Stimulated activated CD4-positive, alpha-beta T cell treated with anti-CD3 and anti-CD28 coated beads, Interleukin-1b, Interleukin-23, amount 100 ng/mL, for 48 hours (primary cell): ENCODE measurements at places on chromosomes 3 and 15.
A peak's percentile ranks its signal among the peaks of the same experiment; 100 is the strongest.

DNA sequence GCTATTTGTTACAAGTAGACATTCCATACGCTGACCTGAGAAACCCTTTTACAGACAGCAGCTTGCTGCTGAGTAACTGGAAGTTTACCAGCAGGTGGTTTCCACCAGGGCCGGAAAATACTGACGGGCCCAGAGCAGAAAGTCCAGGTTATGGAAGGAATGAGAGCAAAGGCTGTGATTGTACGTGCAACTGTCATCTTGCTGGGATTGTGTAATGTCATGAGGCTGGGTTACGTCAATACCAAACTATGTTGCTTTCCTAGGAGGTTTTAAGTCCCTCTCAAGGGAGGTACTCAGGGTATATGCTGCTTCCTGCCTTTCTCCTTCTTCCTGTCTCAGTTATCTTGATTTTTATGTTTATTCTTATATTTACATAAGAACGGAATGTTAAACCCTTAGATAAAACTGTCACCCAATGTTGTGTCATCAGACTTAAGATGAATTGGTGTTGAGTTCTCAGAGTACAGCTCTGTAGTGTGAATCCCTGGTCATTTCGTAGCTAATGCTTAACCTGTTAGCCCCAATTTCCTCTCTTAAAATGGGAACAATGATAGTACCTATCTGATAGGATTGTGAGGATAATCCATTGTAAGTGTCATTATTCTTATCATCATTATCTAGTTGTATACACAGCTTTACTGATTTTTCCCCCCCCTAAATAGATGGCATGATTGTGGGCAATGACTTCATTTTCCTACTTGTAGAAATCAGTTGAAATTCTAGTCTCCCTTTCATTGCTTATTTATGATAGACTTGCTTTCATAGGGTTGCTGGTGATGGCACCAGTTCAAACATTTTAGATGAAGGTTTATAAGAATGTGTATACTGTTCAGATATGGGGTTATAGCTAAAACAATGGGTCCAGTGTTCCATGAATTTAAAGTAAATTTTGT, 101.4 kb downstream of the FNDC3B start:
- peak; percentile 16 for DNase-seq

- DNase-seq, result no peak
Measured at GRCh38 chr3:41175365-41175764, 23.9 kb upstream of the CTNNB1 start.

- no peak for DNase-seq
Measured at GRCh38 chr3:128489927-128490649, 2.9 kb downstream of the GATA2 start.

GRCh38 chr3:119194237-119195150, 21.1 kb downstream of the UPK1B start:
- DNase-seq, result no peak

GRCh38 chr3:38368238-38368637, 21.7 kb downstream of the XYLB start:
- DNase-seq, result no peak

GRCh38 chr15:99508852-99509251, 56.9 kb upstream of the MEF2A start:
- DNase-seq, result no peak

DNA sequence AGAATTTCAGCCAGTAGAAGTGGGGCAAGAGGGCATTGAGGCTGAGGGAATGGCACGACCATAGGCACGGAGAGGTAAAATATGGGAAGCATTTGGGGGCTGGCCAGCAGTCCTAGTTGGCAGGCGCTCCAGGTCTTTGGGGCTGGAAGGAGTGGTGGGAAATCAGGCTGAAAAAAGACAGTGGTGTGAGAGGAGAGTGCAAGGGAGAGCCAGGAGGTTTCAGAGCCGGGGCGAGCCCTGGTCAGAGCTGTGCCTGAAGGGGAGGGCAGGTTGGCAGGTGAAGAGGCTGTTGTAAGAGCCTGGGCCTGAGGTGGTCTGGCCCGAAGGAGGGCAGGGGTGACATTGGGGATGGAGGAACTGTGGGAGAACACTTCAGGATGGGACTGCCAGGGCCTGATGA, 1.6 kb upstream of the IDH3A start:
- DNase-seq, result no peak

DNA sequence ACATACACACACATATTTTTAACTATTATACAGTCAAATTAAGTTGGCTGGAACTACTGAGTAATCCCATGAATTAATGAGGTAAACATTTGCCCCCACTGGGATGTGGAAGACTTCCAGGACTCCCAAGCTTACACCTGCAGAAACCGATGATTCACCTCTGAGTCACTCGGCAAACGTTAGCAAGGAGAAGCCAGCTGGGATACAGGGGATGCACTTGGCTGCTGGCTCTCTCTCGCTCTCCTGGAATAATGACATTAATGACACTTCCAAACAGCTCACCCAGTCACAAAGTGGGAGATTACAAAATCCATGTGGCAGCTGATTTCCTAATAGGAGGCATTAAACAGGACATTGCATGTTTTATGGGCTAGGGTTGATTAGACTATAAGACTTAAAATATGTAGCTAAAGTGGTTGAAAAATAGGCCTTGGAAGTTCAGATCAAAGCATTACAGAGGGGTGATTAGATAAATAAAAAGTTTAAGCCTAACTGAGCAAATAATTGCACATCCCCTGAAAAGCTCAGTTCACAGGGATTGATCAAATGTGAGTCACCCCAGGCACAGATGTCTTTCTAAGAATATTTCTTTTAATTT, 500.9 kb downstream of the SOX2 start:
- DNase-seq, result no peak

- no peak for DNase-seq
Measured at GRCh38 chr3:126446791-126447190, 28.9 kb downstream of the ZXDC start.

GRCh38 chr3:98531622-98532274, at the start of gene GPR15:
TSS of gene GPR15 (plus strand) at chr3:98531978. CDS start at chr3:98532034, 56 bp downstream.
- DNase-seq, result no peak

GRCh38 chr15:51668446-51668845, 12.9 kb upstream of the SCG3 start:
- DNase-seq, result no peak

DNA sequence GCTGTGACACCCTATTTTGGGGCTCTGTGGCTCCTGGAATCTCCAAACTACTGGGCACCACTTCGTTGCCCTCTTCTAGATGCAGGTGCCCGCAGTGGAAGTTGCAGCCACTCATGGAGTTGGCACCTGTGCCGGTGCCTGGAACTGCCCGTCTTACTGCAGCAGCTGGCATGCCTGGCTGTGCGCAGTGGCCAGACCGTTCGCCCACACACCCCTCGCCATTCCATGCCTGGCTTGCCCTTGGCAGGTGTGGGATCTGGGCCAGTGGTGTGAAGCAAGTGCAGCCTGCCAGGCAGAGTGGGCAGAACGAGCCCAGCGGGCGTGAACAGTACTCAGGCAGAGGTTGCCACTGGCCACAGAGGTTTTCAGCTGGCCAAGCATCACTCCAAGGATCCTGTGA, 1286.7 kb downstream of the ROBO1 start:
- no peak for DNase-seq

GRCh38 chr15:87761736-87762509, 494.6 kb downstream of the NTRK3 start:
- no peak for DNase-seq

DNA sequence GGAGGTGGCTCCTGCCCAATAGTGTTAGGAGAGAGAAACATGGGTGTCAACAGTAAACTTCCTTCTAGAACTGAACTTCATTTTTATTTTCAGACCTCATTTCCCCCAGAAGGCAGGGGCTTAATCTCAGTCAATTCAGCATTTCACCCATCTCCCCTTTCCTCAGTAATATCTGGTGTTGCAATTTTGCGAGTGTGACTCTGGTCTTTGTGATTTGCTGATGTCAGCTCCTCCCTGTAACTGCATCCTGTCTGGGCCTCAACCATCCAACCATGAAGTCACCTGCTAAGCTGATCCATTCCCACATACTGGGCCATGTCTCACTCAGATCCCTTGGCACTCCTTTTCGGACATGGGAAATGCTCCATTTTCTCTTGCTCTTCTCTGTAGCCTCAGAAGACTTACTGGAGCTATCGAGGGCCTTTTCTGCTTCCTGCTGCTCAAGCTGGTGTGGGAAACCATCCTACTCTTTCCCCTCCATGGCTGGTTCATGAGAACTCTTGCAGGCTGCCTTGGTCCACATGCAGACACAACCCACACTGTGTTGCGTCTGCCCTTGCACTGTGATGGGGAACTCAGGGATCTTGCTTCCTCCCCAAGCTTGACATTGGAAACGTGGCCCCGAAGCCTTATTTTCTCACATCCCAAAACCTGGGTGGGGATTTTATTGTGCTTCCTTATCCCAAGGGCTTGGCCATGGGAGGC, 24.6 kb downstream of the CCR4 start:
- DNase-seq, result no peak

GRCh38 chr15:94674296-94674695, 442.9 kb downstream of the MCTP2 start:
- no peak for DNase-seq

- DNase-seq, result no peak
Measured at GRCh38 chr3:128984596-128984995, 9.3 kb downstream of the CFAP92 start.

DNA sequence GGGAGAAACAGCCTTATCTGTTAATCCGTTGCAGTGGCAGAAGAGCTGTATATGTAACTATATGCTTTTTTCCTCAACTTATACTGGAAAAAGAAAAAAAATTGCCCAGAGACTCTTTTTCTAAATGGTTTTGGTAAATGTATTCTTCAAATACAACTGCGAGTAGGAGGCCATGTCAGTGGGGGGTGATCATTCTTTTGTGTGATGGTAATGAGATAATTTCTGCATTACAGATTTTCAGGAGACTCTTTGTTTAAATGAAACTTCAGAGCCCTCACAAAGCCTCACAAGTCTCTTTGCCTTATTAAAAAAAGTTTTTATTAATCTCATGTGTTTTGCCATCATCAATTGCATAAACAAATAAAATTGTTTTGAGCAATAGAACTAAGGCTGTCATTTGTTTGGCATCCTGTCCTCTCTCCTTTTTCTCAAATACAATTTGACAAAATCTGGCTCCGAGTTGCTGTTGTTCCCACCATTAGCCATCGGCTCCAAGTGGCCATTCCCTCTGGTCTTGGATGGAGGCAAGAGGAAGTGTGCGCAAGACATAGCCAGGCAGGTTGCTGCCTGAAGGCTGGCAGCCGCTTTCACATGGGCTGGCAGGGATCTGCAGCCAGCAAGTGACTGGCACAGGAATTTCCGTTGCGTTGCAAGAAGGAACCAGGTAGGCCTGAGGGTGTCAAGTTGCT, 116.7 kb downstream of the FNDC3B start:
- no peak for DNase-seq

DNA sequence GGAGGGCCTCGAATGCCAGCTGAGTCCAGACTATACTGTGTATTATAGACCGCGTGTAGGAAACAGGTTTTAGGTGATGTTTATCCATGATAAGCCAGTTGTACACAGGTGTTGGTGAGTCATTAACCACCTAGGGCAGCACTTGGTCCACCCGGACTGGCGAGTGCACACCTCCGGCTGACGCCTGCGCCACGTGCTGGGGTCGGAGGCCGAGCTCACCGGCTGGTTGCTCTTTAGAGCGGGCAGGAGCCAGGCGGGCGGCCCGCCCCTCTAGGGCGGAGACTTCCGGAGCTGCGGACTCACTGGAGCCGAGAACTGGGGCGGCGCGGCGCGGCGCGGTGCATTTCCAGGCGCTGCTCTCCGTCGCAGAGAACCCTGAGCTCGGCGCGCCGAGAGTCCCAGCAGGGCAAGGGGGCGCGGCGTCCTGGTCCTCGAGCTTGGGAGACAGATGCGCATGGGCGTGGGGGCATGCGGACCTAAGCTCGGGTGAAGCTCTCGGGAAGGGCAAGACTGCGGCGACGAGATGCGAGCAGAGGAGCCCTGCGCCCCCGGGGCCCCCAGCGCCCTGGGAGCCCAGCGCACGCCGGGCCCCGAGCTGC, at the start of gene ESYT3:
Gene ESYT3 (plus strand): TSS at position 341 of the 599 bp plus-strand sequence. CDS start 183 bp downstream, at position 524.
- DNase-seq, result peak; percentile 66

DNA sequence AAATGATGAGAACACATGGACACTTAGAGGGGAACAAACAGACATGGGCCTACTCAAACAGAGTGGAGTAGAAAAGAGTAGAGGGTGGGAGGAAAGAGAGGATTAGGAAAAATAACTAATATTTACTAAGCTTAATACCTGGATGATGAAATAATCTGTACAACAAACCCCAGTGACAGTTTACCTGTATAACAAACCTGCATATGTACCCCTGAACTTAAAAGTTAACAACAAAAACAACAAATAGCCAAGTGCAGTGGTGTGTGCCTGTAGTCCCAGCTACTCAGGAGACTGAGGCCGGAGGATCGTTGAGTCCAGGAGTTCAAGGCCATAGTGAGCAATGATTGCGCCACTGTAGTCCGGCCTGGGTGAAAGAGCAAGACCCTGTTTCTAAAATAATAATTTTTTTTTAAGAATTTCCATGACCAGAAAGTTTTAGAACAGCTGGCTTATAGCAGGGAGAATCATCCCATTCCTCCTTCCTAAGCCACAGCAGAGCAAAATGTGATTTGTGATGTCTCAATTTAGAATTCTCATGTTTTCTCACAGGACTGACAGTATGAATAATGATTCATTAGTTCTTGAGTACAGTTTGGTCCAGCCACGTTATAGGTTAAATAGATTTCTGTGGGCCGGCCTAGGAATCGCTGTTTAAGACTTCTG, 150.0 kb downstream of the ZNF609 start:
- no peak for DNase-seq

- DNase-seq, result no peak
Measured at GRCh38 chr3:18735005-18735404, 309.9 kb upstream of the SATB1 start.

GRCh38 chr15:72560458-72560857, 86.3 kb downstream of the ARIH1 start:
- no peak for DNase-seq

DNA sequence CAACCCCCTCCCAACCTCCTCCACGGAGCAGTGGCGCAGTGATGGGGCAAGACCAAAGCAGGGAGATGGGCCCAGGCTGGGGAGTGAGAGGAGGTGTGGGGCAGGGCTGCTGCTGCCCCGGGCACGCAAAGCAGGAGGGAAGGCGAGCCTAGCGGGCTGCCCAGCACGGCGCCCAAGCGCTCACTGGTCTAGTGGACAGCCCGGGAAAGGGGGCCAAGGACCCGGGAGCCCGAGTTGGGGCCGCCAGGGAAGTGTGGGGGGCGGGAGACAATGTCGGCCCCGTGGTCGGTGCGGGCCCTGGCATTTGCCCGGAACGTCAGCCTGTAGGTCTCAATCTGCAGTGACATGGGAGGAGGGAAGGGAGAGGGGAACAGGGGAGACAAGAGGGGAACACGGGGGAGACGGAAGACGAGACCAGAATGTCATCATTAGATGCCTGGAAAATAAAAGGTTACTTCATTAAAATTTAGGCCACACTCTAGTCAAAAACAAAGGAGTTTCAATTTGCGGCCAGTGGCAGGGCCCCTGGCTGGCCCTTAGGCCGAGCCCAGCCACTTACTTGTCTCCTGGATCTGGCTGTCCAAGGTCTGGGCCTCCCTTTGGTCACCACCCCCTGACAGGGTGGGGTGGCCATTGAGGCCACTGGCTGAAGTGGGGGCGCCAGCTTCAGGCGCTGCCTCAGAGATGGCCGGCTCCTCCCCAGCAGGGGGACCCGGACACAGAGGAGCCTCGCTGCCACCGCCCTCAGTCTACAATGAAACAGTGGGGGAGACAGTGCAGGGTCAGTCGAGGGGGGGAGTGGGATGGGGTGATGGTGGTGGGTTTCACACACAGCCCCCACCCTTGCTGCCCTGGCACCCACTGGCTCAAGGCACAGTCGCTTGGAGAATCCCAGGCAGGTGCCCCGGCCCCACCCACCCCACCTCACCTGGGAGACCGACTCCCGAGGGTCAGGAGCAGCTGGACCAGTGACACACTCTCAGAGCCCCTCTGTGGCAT, 50.0 kb downstream of the DHX30 start:
- DNase-seq, result no peak

GRCh38 chr3:61181874-61182273, 69.4 kb downstream of the FHIT start:
- DNase-seq, result no peak

GRCh38 chr3:28835751-28836150, 445.1 kb upstream of the RBMS3 start:
- no peak for DNase-seq
